ENCODE measurements at places on chromosomes 5 and 9. TPM values are rescaled to one million over a fixed set of nuclear protein-coding genes. Genes with fewer than 3 reads are reported as not detected.

Gene PCDHGA10
- total RNA-seq, result 4.6 TPM

Gene PCDHA13
- not detected for total RNA-seq

Gene POLK
- total RNA-seq, result 20.7 TPM

Gene RASGEF1C
- total RNA-seq, result not detected

Gene AMBP
- total RNA-seq, result not detected

Gene TMEM215
- total RNA-seq, result not detected

Gene MEGF10
- not detected for total RNA-seq

Gene ACOT12
- not detected for total RNA-seq

Gene DOK3
- 1.2 TPM for total RNA-seq

Gene PKD2L2
- total RNA-seq, result not detected

Gene EPB41L4A
- not detected for total RNA-seq
